Lower lobe of right lung (tissue), 2 donors: ENCODE measurements at places on chromosomes 12 and 14. TPM values are rescaled to one million over a fixed set of nuclear protein-coding genes. Genes with fewer than 3 reads are reported as not detected.

DNA sequence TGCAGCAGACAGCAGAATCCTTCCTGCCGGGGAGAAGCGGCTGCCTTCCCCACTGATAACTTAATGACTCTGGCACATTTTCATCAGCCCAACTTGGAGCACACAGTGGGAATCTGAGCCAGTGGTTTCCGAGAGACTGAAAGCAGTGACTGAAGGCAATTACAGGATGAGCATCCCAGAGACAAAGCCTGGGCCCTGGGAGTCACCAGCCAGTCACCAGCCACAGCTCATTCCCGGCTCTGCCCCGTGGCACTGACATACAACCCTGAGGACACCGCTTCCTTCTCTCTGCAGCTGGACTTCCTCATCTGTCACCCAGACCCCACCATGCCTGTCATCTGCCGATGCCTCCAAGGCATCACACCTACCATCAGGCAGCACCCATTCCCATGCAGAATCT lies 192.3 kb downstream of the DPF3 start:
- DNase-seq = no peak

DNA sequence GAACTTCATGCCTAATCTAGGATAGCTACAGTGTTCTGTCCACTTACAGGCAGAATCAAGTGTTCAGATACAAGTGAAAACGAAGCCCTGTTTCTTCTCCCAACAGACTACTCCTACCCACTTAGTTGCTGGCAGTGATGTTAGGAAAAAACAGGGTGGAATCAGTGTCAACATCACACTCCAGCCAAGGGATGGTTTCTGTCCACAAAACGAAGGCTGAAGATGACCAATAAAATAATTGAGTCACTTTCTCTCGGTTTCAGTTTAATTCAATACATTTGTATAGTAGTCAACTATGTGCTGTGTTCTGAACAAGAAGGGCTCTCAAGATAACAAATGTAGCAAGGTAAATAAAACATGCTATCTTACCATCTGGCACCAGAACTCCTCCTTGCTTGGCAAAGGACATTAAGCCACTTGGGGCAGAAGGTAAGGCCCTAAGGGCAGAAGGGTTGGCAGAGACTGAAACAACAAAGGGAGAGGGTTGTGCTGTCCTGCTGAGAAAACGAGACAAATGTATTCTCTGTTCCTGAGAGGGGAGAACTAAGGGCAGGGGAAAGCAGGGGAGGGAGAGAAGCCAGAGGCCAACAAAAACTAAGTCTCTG lies 393.6 kb downstream of the DPF3 start:
- DNase-seq = no peak

DNA sequence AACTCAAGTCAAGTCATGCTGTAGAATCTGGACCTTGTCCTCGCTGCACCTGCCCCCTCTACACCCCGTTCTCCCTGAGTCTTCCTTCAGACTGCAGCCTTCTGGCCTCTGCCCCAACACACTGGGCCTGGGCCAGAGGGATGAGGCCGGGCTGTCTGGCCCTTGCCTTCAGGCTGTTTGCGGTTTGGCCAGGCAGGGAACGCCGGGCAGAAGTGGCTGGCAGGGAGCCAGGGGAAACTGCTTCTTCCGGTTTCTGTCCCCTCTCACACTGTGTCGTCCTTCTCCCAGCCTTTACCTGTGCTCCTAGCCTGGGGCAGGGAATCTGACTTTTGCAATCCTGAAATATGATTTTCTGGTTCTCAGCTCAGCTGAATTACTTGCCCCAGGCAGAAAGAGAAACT lies 13.5 kb downstream of the DGLUCY start:
- DNase-seq = peak; percentile 82

The SLC6A13 gene
- total RNA-seq = 5.0 TPM

- DNase-seq = peak; percentile 79
Observed at GRCh38 chr14:103518422-103519042, 4.1 kb downstream of the CKB start.

The PRH2 gene
- total RNA-seq = not detected

DNA sequence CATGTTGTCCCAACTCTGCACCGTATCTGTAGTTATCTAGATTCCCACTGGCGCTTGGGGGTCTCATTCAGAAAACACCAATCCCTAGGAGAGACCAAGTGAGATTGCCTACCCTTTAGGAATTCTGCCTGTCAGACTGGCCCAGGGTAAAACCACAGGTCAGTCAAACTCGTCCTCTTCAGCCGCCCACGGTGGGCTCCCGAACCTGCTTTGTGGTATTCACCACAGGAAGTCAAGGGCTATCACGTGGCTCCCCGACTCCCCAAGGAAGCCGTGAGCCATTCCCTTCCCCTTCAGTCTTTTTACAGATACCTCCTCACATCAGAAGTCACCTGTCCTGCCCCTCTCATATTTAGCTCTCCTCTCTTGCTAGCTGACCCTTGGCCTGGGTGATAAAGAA lies 159.9 kb downstream of the EGLN3 start:
- no peak for DNase-seq

DNA sequence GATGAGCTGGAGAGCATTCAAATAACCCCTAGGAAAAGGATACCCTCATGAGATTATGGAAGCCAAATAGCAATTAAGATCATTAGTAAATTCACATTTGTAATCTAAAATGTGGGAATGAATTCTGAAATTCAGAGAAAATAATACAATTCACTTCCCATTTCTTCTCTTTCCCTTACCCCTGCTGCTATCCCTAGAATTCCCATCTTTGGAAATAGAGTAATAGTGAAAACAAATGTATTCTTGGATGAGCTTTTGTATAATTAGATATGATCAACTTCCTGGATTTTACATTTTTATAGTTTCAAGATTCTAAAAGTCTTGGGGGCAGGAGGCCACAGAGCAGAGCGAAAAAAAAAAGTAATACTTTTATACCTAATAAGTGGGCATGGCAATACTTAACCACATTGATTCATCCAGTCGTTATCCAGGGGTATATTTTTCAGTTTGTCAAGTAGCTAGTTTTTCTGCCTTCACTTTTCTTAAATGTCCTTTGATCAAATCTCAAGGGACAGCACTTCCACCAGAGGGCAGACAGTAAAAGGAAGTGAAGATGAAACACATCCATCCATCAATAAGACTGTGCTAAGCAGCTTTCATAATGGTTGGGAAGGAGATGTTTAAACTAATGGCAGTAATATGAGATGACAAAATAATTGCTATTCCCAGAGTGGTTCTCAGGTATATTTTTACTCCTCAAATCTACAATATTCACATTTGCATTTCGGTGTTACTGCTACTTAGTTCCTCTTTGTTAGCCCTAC lies 401.3 kb downstream of the DIO2 start:
- DNase-seq = no peak

DNA sequence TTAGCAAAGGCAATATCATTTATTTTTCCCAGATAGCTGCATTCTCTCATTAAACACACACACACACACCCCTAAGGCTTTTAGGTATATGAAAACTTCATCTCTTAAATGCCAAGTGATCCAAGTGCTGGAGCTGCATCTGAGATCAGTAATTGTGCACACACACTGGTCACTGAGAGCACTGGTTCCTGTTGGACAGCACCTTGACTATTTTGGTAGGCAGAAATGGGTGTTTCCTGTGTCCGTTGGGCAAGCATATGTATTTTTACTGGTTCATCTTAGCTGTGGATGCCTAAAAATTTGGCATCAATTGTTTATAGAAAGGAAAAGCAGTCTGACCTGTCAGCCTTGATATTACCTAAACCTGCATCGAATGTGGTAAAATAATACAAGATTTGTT lies 182.5 kb downstream of the MSRB3 start:
- DNase-seq = no peak

The MYH6 gene
- total RNA-seq = 0.62 TPM

The PROX2 gene
- 0.12 TPM for total RNA-seq

The SAV1 gene
- total RNA-seq = 39.3 TPM
